Activated CD8-positive, alpha-beta T cell treated with anti-CD3 and anti-CD28 coated beads for 36 hours (primary cell): ENCODE measurements at places on chromosomes 2 and 18.

DNA sequence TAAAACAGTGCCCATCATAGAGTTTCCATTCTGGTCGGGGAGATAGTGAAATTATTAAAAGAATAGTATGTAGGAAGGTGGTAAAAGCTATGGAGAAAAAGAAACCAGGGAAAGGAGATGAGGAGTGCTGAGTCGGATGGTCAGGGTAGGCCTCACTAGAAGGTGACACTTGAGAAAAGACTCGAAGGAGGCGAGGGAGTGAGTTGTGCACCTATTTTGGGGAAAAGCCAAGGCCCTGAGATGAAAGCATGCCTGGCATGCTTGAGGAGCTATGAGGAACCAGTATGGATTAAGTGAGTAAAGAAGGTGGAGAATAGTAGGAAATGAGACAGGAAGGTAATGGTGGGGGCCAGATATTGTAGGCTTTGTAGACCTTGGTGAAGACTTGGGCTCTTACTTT is 7.3 kb upstream of the TTLL4 start:
- H3K27me3 ChIP-seq = peaks cover 1% of the 10 kb centered on the region
- H3K4me1 ChIP-seq = no peaks in the 10 kb centered on the region

- no peaks in the 10 kb centered on the region for H3K27me3 ChIP-seq
- H3K4me1 ChIP-seq = no peaks in the 10 kb centered on the region
- H3K36me3 ChIP-seq = peaks cover 3% of the 10 kb centered on the region
- DNase-seq = no peak
- no peak overlapping the region for H3K27ac ChIP-seq
Observed at GRCh38 chr2:68537809-68538208, 70.4 kb downstream of the APLF start.

- no peak overlapping the region for H3K27ac ChIP-seq
- H3K36me3 ChIP-seq = no peaks in the 10 kb centered on the region
- H3K4me1 ChIP-seq = no peaks in the 10 kb centered on the region
- no peak for DNase-seq
- H3K27me3 ChIP-seq = no peaks in the 10 kb centered on the region
Observed at GRCh38 chr2:226078666-226079065, 679.2 kb downstream of the NYAP2 start.

- no peak overlapping the region for H3K27ac ChIP-seq
- no peak for DNase-seq
- no peaks in the 10 kb centered on the region for H3K36me3 ChIP-seq
- no peak overlapping the region for H3K4me3 ChIP-seq
- no peaks in the 10 kb centered on the region for H3K27me3 ChIP-seq
Observed at GRCh38 chr2:188382107-188382506, 90.4 kb downstream of the GULP1 start.

DNA sequence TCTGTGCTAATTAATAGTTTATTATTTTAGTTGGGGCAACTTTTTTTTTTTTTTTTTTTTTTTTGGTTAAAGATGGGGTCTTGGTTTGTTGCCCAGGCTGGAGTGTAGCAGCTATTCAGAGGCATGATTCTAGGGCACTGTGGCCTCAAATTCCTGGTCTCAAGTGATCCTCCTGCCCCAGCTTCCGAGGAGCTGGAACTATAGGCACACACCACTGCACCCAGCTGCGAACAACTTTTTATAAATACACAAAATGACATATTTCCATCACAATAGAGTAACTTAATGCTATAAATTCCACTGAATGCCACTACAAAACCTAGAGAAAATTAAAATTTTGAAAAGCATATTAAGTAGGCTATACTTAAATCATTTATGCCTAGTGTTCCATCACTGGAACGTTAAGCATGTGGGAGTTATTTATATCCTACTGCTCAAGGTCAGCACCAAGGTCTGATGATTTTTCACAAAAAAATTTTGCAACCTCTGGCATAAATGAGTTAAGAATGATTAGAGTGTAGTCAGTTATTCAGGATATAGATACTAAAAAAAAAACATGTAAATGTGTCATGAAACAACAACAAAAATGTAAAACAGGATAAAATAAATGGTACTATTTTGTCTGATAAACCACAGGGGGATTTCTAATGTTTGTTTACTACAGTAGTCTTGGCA is 46.8 kb downstream of the GFPT1 start:
- no peak for DNase-seq
- H3K36me3 ChIP-seq = peaks cover 62% of the 10 kb centered on the region
- no peak overlapping the region for H3K27ac ChIP-seq
- no peak overlapping the region for H3K4me3 ChIP-seq
- no peaks in the 10 kb centered on the region for H3K27me3 ChIP-seq
- H3K4me1 ChIP-seq = peaks cover 14% of the 10 kb centered on the region

- peak overlapping the region; percentile 34 for H3K27ac ChIP-seq
- peaks cover 75% of the 10 kb centered on the region for H3K4me1 ChIP-seq
- peaks cover 56% of the 10 kb centered on the region for H3K36me3 ChIP-seq
- H3K4me3 ChIP-seq = peak overlapping the region; percentile 13
Observed at GRCh38 chr2:190889175-190889943, 8.7 kb downstream of the GLS start.

DNA sequence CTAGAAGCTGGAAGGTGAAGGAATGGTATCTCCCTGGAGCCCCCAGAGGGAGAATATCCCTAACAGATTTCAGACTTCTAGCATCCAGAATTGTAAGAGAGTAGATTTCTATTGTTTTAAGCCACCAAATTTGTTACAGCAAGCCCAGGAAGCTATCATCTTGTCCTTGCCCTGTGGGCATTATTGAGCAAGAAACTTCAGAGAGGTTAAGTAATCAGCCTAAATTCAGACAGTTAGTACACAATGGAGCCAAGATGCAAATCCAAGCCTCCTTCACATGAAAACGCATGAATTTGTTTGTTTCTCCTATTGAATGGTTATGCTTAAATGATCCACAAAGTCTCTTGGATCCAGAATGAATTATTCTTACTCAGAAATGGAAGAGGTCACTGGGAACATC is 55.2 kb upstream of the TRIB2 start:
- DNase-seq = no peak
- no peak overlapping the region for H3K27ac ChIP-seq
- H3K27me3 ChIP-seq = no peaks in the 10 kb centered on the region
- peaks cover 11% of the 10 kb centered on the region for H3K4me1 ChIP-seq
- no peak overlapping the region for H3K4me3 ChIP-seq

DNA sequence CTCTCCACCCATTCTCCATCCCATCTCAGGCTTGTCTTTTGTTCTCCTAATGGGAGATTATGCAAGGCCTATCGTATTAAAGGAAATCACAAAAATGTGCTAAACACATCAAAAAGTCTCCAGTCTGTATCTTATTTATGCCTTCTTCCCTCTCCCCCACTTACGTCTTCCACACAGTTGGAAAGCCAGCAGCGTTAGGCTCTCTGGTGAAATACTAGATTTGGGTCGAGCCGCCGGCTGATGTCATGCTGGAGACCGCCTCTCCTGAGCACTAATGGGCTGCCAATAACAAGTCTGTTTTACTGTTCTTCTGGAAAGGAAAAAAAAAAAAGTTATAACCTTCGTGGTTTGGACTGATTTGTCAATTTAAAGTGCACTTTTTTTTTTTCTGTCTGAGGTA is 182.7 kb upstream of the SIX2 start:
- no peak overlapping the region for H3K4me3 ChIP-seq
- DNase-seq = no peak
- no peaks in the 10 kb centered on the region for H3K4me1 ChIP-seq
- H3K27me3 ChIP-seq = peaks cover 22% of the 10 kb centered on the region
- no peak overlapping the region for H3K27ac ChIP-seq

DNA sequence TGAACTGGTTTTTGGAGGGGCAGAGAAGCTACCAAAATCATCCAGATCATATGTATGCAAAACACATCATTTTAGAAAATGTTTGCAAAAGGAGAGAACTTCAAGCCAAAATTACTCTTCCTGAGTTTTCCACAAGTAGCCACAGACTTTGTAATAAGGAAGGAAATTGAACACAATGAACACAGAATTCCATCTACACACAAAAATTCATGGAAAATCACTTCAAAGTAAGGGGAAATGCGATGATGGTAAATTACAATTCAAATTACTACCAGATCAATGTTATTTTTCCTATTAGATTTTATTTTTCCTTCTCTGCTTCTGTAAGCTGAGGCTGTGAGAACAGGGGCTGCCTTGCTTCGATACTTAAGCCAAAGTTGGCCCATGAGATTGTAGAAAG is 172.1 kb upstream of the ARL4C start:
- no peak overlapping the region for H3K27ac ChIP-seq
- no peak for DNase-seq
- H3K27me3 ChIP-seq = no peaks in the 10 kb centered on the region
- H3K36me3 ChIP-seq = no peaks in the 10 kb centered on the region

DNA sequence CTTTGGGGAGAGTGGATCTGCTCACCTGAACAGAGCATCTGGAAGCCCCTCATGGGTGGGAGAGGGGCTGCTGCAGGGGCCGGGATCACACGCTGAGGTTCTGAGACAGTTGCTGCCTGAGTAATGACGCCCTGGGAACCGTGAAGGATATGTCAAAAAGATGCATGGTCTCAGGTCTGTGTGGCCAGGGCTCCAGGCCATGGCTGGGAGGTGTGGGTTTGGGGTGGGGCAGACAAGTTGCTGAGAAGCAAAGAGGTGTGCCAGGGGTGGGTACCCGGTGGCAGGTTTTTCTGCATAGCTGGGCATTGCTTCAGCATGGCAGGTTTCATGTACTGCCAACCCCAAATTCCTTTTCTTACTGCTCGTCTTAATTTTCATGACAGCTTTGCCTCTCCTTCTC is 133.5 kb downstream of the RPIA start:
- no peaks in the 10 kb centered on the region for H3K36me3 ChIP-seq
- H3K4me1 ChIP-seq = no peaks in the 10 kb centered on the region
- no peak overlapping the region for H3K4me3 ChIP-seq
- DNase-seq = no peak

- DNase-seq = no peak
- H3K27me3 ChIP-seq = peaks cover 24% of the 10 kb centered on the region
- H3K36me3 ChIP-seq = no peaks in the 10 kb centered on the region
- no peak overlapping the region for H3K27ac ChIP-seq
Observed at GRCh38 chr2:129929321-129930290, 49.9 kb upstream of the RAB6C start.

DNA sequence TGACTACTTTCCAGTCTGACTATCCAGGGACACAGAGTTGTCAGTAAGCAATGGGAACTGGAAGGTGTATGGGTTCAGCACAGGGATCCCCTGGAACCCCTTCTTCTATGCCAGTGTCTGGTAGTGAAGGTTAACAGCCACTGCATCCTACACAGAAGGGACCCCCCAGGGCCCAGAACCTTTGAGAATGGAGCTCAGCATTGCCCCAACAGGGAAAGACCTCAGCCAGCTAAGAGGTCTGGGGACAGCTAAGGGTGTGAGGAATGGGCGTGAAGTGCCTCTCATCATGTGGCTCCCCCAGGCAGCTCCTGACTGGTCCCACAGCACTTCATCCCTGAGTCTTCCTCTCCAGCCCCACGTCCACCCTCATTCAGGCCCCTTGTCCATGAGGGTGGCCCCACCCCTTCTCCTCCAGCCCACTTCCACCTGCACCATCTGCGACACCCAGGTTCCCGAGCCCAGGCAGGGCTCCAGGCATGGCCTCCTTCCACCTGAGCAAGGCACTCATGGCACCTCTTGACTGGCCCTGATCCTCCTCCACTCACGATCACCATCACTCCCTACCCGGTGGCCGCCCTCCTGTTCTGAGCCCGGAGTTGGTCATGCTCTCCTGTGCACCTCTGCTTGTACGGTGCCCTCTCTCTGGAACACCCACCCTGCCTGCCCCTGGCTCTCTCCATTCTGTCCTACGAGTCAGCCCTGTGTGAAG is 77.1 kb downstream of the SFXN5 start:
- H3K27ac ChIP-seq = no peak overlapping the region
- no peak overlapping the region for H3K4me3 ChIP-seq
- no peaks in the 10 kb centered on the region for H3K27me3 ChIP-seq
- H3K4me1 ChIP-seq = no peaks in the 10 kb centered on the region
- no peak for DNase-seq
